Activated B cell treated with CpG ODN at 0.5 μM for 24 hours (primary cell): ENCODE measurements at places on chromosomes 11 and 22. TPM values are rescaled to one million over a fixed set of nuclear protein-coding genes. Genes with fewer than 3 reads are reported as not detected.

Gene ARVCF
- 2.3 and 6.5 TPM in 2 replicates for total RNA-seq

Gene FANCF
- 21.1 and 21.9 TPM in 2 replicates for total RNA-seq

DNA sequence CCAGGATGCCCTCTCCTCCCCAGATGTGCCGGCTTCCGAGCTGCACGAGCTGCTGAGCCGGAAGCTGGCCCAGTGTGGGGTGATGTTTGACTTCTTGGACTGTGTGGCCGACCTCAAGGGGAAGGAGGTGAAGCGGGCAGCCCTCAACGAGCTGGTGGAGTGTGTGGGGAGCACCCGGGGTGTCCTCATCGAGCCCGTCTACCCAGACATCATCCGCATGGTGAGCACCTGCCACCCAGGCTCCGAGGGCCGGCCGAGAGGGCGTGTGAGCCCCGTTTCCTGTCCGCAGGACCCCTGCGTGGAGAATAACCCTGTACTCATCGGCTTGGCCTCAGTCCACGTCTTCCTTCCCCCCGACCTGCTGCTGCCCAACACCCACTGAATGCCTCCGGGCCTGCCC, 2.2 kb downstream of the PPP2R5B start:
- H3K27ac ChIP-seq = no peak overlapping the region
- H3K27me3 ChIP-seq = no peaks in the 10 kb centered on the region
- DNase-seq = no peak
- peak overlapping the region; percentile 41 for H3K4me3 ChIP-seq
- H3K4me1 ChIP-seq = peaks cover 18% of the 10 kb centered on the region

- no peak overlapping the region for H3K4me3 ChIP-seq
- H3K4me1 ChIP-seq = peaks cover 17% of the 10 kb centered on the region
- no peak for DNase-seq
- no peak overlapping the region for H3K27ac ChIP-seq
These were observed 29.0 kb downstream of the SGSM1 start for GRCh38 chr22:24834845-24835570.

GRCh38 chr22:22935546-22936157, 48.0 kb downstream of the IGLL5 start:
- no peaks in the 10 kb centered on the region for H3K27me3 ChIP-seq
- peak overlapping the region; percentile 59 for H3K4me3 ChIP-seq
- DNase-seq = peak; percentile 77
- H3K27ac ChIP-seq = peak overlapping the region; percentile 96
- peaks cover 98% of the 10 kb centered on the region for H3K4me1 ChIP-seq
- no peaks in the 10 kb centered on the region for H3K36me3 ChIP-seq

- no peaks in the 10 kb centered on the region for H3K4me1 ChIP-seq
- no peak overlapping the region for H3K27ac ChIP-seq
- no peak overlapping the region for H3K4me3 ChIP-seq
- DNase-seq = no peak
- no peaks in the 10 kb centered on the region for H3K36me3 ChIP-seq
These were observed 47.8 kb downstream of the TEAD1 start for GRCh38 chr11:12721816-12722604.

- H3K4me1 ChIP-seq = peaks cover 10% of the 10 kb centered on the region
- DNase-seq = no peak
- no peaks in the 10 kb centered on the region for H3K27me3 ChIP-seq
- peaks cover 81% of the 10 kb centered on the region for H3K36me3 ChIP-seq
These were observed 21.6 kb upstream of the ADSL start for GRCh38 chr22:40324468-40325305.

GRCh38 chr11:78341841-78342240, 75.8 kb downstream of the GAB2 start:
- no peak overlapping the region for H3K4me3 ChIP-seq
- no peak for DNase-seq
- no peaks in the 10 kb centered on the region for H3K27me3 ChIP-seq
- H3K36me3 ChIP-seq = peaks cover 3% of the 10 kb centered on the region
- H3K27ac ChIP-seq = no peak overlapping the region
- H3K4me1 ChIP-seq = peaks cover 19% of the 10 kb centered on the region

- no peak for DNase-seq
- H3K27ac ChIP-seq = no peak overlapping the region
- H3K4me3 ChIP-seq = no peak overlapping the region
- no peaks in the 10 kb centered on the region for H3K4me1 ChIP-seq
- H3K27me3 ChIP-seq = no peaks in the 10 kb centered on the region
- H3K36me3 ChIP-seq = peaks cover 62% of the 10 kb centered on the region
These were observed 131.3 kb downstream of the KCNC1 start for GRCh38 chr11:17865765-17866428.
